ENCODE measurements at places on chromosomes 7 and 10.

DNA sequence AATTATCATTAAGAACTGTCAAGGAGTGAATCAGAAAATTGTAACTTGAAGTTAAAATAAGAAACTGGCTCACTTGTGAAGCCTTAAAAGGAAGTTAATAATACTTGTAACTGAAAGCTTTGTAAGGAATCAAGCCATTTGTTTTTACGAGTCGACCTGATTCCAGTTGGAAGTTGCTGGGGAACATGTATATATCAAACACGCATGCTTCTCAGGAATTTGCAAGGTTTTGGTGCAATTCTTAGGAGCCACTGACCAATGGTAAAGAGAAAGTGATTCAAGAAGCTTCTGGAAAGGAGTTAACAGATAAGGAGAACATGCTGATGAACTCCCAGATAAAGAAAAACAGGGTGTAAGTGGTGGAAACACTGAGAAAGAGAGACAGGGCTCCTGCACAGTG is 56.4 kb downstream of the ETV1 start:
- no peak for DNase-seq

- no peak for DNase-seq
Observed at GRCh38 chr7:24395512-24395911, 111.5 kb downstream of the NPY start.

DNA sequence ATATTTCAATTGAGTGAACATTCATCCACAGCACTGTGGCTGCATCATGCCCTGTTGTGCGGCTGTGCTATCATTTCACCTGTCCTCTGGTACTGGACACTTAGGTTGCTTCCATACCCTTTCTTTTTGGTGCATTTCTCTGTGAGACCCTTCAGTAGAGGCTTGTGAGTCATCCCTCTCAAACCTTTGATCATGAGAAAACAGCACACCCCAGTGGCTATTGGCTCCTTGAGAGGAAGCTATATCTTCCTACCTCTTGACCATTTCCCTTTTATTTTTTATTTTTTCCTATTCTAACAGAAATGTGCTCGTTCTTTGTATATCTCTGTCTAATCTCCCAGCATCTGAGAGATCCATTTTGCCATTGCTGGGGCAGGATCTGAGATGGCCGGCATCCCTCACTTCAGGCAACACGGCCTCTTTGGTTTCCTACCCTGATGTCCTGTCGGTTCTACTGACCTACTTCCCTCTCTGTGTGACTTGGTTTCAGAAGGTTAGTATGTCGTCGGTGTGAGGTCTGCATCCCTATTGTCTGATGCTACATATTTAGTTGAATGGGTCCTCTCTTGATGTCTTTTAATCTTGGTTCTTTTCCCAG is 23.8 kb upstream of the PIK3AP1 start:
- DNase-seq = no peak

GRCh38 chr10:2119316-2119715 is 382.0 kb upstream of the ADARB2 start:
- no peak for DNase-seq

GRCh38 chr7:103888603-103889153 is 100.8 kb downstream of the RELN start:
- no peak for DNase-seq

- no peak for DNase-seq
Observed at GRCh38 chr10:2173327-2173726, 436.0 kb upstream of the ADARB2 start.

DNA sequence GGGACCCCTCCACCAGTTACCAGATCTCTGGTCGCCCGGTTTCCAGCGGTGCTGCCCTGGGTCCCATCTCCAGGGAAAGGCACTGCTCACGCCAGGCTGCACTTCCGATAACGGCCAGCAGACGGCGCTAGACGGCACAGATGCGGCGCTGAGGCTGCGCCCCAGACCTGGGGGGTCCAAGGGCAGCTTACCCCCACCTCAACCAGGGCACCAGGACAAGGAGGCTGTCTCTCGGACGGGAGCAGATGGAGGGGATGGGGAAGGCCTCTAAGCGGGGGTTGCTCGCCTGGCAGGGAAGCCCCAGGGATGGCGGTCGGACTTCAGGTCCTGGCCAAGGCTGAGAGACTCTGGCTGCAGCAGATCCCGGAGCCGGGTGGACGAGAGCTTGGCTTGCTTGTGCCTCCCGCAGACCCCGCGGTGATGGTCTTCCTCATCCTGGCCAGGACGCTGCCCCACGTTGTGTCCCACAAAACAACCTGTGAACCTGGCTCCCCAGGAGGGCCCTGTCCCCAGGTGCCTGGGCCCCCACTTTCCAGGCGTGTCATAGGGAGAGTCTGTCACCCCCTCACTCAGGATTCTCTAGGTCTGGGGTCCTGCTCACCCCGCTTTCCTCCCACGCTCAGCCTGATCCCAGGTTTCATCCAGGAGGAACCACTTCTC is 23.9 kb upstream of the ZNF716 start:
- no peak for DNase-seq

DNA sequence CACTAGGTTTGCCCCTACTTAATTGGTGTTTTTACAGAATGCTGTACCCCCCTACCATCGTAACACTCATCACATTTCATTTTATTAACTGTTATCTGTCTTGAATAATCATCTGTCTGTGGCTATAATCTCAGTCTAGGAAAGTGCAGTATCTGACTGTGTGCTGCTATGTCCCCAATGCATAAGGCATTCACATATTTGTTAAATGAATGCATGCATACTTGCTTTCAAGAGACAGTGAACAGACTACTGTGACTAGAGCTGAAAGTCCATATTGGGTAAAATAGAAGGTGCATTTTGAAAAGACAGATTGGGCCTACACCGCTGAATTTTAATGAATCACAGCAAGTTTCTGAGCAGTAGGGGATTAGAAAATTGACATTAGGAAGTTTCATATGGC is 112.3 kb downstream of the ARHGAP12 start:
- peak; percentile 40 for DNase-seq

- no peak for DNase-seq
Observed at GRCh38 chr7:81839708-81840369, 70.0 kb upstream of the HGF start.

DNA sequence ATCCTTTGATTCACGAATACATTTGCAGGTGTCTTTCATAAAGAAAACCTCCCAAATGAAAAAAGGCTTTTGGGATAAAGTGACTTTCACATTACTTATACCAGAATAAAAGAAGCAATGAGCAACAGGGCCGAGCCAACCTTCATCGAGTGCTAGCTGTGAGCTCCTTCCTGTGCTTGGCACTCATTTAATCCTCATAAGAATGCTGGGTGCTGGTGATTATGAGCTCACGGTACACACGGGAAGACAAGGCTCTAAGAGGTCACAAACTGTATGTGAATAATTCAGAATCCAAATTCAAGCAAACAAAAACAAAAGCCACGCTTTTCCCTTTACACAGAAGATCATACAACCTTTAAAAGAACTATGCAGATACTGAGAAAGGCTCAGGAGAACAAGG is 156.2 kb downstream of the COBL start:
- DNase-seq = no peak

GRCh38 chr7:23476286-23477156 is 6.2 kb upstream of the IGF2BP3 start:
- DNase-seq = no peak

DNA sequence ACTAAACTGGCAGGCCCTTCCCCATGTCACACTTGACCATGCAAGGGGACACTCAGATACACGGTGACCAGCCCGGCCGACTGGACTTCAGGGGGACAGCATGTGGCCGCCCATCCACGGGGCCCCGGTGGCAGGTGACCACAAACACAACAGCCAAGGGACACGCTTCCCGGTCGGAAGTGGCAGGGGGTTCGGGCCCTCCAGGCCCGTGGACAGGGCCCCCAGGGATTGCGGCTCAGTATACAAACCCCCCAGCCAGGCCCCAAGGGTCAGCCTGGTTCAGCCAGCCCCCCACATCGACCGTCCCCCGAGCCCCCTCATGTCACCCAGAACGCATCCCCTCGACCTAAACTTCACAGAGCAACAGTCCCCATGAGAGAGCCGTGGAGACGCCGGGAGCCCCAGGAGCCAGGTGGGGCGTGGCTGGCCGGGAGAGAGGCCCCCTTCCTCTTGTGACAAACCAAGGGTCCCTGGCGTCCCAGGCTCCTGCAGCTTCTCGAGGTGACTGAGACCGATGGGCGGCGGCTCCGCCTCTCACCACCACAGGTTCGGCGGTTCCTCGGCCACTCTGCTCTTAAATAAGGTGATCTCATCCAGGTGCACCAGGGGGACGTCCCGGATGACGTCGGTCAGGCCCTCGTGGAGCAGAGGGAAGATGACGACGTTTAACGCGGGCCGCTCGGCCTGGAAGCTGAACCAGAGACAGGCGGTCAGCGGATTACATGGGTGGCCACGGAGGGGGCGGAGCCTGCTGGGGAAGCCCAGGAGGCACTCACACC is 57.8 kb upstream of the TNRC18 start:
- DNase-seq = no peak

DNA sequence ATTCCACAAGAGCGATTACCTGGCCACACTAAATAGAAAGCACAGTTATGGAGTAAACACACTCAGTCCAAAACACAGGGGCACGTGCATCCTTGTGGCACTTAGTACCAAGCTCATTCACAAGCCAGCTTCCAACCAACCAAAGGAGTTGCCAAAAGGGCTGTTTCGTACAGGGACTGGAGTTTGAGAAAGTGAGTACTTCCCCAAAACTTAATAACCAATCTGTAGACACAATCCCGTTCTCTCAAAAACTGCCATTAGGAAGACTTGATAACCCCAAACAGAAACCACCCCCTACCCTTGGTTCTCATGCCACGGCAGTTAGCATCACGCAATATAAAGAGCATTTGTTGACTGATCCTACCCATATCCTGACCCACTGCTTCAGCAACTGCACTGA is 166.2 kb upstream of the ASAH2 start:
- no peak for DNase-seq

GRCh38 chr7:141012044-141012685 is 2.6 kb downstream of the MRPS33 start:
- DNase-seq = peak; percentile 21

DNA sequence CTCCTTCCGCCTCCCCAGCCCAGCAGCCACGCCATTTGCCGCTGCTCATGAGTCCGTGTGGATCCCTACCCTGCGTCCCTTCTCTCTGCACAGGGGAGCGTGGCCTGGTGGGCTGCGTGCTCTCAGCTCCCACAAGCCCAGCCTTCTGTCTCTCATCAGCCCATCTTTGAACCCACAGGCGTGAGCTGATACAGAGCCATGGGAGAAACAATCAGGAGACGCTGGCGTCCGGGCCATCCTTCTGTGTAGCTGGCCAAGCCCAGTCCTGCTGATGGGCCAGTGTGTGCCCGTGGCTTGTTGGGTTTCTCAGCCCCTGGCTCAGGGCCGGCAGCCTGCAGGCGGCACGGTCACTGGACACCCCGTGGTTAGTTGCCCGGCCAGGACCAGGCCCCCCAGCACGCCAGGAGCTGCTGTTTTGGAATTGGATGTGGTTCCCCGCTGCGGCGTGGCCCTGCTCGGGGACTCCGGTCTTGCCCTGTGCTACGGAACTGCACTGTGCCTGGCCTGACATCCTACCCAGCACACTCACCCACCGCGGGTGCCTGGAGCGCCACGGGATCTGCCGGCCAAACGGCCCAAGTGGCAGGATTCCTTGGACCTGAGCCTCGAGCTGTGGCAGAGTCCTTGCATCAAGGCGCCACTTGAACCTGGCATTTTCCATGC is 88.9 kb downstream of the ELFN1 start:
- no peak for DNase-seq

GRCh38 chr10:71316786-71317160 is 2.3 kb upstream of the SLC29A3 start:
- DNase-seq = no peak

GRCh38 chr10:7547829-7548228 is 118.9 kb downstream of the ITIH5 start:
- no peak for DNase-seq

GRCh38 chr10:33211106-33211878 is 123.2 kb downstream of the NRP1 start:
- peak; percentile 82 for DNase-seq

- no peak for DNase-seq
Observed at GRCh38 chr10:74165530-74165901, 14.5 kb downstream of the ADK start.

DNA sequence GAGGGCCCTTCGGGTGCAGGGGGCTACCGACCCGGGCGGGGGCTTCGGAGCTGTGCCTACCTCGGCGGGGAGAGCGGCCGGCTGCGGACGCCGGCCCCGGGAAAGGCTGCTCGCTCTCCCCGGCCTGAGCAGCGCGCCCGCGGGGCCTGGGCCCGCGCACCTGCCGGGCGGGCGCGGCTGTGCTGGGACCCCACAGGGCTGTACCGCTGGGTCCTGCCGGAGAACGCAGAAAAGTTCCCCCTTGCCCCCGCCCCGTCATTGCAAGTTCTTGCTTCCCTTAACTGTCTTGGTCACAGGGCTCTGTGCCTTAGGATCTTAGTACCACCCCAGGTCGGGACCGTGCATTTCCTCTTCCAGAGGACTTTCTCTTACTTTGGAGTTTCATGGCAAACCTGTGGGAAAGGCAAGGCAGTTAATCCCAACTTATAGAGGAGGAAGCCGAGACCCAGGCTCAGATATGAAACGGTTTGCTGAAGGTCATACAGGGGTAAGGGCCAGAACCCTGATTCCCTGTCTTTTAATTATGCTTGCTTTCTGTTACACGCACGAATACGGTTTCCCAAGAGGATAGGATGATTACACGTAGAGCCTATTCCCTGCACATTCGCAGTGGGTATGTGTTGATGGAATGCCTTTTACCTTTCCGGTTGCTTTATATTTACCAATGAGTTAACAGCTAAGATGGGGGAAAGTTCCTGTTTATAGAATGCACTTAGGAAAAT is 652 bp downstream of the PCGF5 start:
- DNase-seq = peak; percentile 49

GRCh38 chr7:155580367-155580766 is 34.0 kb upstream of the CNPY1 start:
- DNase-seq = no peak

- DNase-seq = no peak
Observed at GRCh38 chr7:65233409-65234034, 140.1 kb upstream of the ZNF92 start.

DNA sequence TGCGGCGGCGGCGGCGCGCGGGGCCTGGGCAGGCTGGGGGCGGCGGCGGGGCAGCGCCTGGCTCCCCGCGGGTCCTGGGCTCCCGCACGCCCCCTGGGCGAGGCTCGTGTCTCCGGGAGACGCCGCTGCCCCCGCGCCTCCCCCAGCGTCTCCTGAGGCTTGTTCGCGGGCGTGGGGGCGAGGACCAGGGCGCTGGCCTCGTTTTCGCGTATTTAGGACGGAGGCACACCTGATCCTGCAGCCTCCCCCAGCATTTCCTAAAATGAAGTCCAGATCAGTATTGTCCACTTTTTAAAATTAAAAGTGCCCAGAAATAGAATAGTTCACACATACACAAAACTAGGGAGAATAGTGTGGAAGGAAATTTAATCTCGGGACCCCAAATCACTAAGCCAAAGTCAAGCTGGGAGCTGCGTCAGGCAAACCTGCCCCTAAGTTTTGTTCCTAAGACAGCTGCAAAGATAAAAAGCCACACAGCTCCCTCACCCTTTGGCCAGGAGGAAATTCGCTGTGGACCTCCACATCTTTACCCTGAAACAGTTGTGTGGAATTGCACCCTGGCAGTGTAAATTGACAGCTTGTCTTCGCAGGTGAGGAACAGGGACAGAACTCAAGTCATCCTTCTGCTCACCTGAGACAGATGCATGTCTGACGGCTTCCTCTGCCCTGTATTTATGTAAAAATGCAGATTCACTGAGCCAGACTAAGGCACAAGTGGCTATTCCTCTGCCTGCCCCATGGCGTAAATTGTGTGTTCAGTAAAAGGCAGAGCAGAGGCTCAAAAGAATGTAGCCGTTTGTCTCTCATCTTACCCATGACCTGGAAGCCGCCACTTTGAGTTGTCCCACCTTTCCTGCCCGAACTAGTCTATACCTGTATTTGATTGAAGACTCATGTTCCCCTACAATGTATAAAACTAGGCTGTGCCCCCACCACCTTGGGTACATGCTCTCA is 740 bp downstream of the GALNT11 start:
- no peak for DNase-seq
